Left ventricle myocardium inferior (tissue), 1 donor: ENCODE measurements at places on chromosomes 7 and 10. TPM values are rescaled to one million over a fixed set of nuclear protein-coding genes. Genes with fewer than 3 reads are reported as not detected.

The ZNF800 gene
- total RNA-seq, result 17.3 TPM

The ITIH2 gene
- total RNA-seq, result not detected

GRCh38 chr7:132836746-132837145, 245.1 kb downstream of the CHCHD3 start:
- DNase-seq, result no peak

The KIAA1217 gene
- 30.2 TPM for total RNA-seq

The LIPJ gene
- total RNA-seq, result not detected

The TMEM270 gene
- total RNA-seq, result not detected

DNA sequence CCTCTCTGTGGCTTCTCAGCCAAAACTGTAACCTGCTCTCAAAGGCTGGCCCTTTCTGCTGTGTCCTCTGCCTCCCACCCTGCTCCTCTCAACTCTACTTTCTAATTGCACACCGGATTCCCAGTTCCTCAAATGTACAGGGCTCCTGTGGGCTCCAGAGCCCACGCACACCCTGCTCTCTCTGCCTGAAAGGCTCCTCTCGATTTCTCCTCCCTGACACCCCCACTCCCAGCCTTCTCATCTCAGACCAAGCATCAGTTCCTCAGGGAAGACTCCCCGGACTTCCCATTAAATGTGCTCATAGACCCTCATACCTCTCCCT, 111.7 kb upstream of the STEAP1B start:
- no peak for DNase-seq

The SLIT1 gene
- total RNA-seq, result 0.08 TPM

The NXPH1 gene
- total RNA-seq, result not detected

DNA sequence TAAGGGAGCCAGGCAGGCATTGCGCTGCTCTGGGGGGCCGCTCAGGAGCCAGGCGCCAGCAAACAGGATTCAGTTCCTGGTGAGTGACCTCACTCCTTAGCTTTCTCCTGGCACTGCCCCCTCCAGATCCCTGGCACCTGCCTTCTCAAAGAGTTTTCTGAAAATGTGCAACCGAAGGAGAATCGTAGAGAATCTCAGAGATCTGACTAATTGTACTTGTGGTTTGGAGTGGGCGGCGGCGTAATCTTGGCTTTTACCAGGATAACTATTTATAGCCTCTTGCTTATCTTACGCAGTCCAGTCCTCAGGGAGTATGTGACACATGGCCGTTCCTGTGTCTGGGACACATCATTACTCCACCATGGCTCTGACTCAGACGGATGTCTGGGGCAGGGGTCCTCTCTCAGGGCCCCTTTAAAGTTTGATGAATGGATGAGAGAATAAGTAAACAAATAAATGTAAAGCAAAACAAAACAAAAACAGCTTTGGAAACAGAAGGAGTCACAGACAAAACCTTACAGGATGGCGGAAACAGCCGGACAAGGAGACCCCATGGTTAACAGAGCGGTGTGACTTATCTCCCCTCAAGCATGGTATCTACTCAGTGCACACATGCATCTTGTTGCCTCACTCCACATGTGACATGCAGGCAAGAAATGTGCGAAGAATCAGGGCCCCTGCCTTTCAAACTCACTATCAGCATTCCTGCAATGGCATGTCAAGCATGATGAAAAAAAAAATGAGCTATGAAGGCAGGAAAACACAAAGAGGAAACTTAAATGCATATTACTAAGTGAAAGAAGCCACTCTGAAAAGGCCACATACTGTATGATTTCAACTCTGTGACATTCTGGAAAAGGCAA, 99.7 kb downstream of the TNS3 start:
- no peak for DNase-seq

The PPIA gene
- 470 TPM for total RNA-seq

GRCh38 chr7:2209146-2209960, 23.4 kb downstream of the MAD1L1 start:
- DNase-seq, result peak; percentile 72
